ENCODE measurements at places on chromosomes 13 and 19.
A peak's percentile ranks its signal among the peaks of the same experiment; 100 is the strongest.

DNA sequence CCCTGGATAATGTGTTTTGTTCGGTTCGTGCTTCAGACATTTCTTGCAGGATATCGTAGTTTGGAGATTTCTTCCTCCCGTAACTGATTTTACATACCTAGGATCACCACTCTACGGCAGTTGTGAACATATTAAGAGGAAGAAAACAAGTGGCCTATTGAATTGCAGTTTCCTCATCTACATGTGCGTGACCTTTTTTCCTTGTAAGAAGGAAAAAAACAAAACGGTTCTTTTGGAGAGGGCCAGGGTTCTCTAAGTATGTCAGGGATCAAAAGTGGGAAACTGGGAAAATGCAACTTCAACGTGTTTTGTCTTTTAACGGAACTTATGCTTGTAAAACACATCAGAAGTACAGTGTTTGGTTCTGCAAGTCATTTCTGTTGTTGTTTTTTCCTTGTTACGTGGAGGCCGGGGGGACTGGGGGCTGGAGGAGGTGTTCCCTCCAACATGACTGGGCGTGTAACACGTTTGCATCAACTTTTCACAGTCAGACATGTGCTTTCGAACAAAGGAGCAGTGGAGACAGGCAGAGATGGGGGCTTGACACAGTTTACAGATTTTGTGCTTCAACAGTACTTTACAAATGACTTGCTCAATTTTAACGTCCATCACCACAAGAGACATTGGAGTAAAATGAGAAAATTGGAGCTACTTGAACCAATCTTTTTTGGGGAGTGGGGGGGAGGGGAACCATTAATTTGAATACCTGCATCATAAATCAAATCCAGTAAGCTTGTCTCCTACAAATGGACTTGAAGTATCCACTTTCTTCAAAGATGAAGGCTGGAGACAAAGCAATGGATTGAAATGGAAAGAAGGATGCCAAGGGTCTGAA, 3.8 kb downstream of the ZC3H4 start:
- DNase-seq = no peak

DNA sequence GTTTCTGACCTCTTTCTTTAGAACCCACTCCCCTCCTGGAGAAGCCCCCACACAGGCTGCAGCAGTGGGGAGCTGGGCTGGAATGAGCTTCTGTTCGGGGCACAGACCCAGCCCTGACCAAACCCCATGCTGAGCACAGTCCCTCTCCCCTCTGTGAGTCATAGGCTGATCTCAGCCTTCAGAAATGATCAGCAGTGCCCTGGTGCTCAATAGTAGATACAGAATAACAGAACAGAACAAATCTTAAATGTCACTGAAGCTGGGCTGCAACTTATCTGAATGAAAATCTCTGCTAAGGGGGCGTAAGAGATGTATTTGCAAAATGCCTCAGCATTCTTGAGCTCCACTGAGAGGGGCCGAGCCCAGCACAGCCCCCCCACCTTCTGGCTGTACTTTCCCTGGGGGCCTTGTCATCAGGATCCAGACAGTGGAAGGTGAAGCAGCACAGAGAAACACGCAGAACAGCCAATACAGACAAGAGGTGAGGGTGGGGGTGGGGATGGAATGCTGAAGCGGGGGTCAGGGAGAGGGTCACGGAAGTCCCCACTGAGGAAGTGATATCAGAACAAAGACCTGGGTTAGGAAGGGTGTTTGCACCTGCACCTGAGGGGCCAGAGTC, 9.9 kb downstream of the ZNF665 start:
- DNase-seq = no peak

- no peak for DNase-seq
These were observed 40.2 kb downstream of the UBL3 start for GRCh38 chr13:29810145-29810742.

DNA sequence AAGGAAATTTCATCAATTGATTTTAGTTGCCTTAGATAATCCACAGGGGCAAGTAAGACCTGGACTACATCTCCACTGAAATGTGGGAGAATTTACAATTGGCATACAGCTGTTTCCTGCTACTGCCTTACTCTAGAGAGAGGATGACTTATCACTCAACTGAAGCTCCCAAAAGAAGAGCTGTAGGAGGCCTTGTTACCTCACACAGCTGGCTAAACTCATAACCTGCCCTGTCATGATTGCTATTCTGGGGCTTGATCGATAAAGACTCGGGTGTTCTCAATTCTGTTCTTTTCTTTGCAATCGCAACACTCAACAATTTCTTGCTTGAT, 1396.4 kb downstream of the EFNB2 start:
- DNase-seq = peak; percentile 2

GRCh38 chr13:105365831-105366230, 1169.6 kb downstream of the EFNB2 start:
- no peak for DNase-seq

GRCh38 chr19:11378319-11379189, 4.1 kb downstream of the SWSAP1 start:
- no peak for DNase-seq

DNA sequence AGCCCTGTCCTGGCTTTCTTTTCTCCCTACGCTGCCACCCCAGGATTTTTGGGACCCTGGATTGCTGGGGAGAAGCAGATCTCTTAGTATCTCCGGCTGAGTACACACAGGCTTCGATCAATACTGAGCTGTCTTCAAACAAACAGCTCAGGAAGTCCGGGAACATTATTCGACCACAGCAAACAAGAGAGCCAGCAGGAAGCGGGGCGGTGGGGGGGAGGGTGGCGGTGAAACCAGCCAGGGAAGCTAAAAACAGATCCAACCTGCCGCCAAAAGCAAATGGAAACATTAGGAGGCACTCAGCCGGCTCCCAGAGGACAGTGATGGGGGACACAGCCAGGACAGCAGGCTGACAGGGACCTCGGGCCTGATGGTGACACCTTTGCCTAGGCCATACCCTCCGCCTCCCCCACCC, 12.2 kb upstream of the BCAM start:
- no peak for DNase-seq

DNA sequence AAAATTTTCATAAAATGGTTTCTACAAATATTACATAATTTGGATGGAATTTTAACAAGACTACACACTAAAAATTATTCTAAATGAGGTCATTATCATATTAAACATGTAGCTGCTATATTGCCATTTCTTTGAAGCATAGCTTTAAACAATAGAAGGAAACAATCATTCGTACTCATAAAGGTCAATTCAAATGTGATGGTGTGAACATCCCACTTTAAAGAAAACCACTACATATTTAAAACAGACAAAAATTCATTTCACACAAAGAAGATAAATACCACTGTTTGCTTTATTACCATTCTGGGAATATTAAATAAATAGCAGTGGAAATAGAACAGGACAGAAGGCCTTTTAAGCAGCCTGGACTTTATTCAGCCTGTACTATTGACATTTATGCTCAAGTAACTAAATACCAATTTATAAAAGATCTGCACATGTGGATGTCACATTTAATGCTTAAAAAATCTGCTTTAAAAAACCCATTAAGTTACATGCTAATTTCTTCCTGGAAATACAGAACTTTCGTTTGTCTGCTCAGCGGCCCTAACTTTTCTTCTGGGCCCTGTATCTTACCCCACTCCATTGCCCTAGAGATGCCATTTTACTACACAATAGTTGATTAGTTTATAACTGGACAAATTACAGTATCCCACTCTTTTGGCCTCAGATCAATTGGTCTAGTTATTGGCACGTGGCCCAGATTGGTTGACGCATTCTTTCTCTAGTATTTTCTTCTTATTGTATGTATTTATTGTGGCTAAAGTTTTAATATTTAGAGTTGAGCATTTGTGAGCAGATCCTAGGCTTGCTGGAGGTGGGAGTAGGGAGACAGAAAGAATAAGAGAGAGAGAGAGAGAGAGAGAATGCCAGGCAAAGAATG, 215.1 kb upstream of the SPRY2 start:
- no peak for DNase-seq

DNA sequence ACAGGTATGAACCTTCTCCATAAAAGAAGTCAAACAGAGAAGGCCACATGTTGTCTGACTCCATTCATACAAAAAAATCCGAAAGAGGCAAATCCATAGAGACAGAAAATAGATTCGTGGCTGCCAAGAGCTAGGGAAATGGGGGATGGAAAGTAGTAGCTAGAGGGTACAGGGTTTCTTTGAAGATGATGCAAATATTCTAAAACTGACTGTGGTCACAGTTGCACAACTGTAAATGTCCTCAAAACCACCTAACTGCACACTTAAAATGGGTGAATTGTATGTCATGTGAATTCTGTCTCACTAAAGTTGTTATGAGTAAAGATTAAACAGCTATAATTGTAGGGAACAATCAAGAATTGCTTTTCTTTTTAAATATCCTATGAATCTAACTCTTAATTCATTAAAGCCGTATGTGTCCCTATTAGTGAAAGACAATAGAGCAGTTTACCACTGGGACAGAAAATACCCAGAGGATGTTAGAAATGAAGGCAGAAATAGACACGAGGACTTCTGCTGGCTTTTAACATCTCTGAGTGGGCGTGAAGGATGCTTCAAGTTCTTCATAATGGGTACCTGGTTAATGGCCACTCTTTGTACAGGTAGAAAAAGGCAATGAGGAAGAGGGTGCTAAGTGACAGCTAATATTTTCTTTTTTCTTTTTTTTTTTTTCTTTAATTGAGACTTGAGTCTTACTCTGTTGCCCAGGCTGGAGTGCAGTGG, 21.2 kb downstream of the INSR start:
- no peak for DNase-seq

- peak; percentile 80 for DNase-seq
These were observed 10.5 kb upstream of the B3GNT3 start for GRCh38 chr19:17784201-17785008.

DNA sequence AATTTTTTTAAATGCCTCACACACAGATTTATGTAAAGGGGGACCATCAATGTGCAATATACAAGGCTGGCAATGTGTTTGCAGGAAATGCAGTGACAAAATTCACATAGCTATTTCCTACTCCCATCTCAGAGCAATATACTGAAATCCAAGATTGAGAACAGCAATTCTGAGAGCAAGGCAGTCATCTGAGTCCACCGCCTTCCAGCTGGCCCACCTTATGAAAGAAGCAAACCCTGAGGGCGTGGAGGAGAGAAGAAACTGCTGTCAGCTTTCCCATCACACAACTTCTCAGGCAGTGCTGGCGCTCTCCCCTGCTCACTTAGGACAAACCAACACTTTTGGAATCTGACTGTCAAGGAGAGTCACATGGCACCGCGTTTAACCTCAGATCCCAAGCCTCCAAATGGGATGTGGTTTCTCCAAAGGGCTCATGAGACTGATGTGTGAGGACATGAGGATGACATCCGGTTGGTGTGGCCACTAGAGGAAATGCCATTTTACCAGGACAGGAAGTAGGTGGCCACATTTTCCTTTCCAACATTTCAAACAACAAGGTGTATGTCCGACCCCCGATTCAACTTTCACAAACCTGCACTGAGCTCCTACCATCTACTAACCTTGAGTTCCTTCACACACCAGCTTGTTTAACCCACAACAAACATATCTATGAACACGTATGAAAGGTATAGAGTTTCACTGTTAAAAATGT, 3.7 kb upstream of the DOCK9 start:
- DNase-seq = no peak

DNA sequence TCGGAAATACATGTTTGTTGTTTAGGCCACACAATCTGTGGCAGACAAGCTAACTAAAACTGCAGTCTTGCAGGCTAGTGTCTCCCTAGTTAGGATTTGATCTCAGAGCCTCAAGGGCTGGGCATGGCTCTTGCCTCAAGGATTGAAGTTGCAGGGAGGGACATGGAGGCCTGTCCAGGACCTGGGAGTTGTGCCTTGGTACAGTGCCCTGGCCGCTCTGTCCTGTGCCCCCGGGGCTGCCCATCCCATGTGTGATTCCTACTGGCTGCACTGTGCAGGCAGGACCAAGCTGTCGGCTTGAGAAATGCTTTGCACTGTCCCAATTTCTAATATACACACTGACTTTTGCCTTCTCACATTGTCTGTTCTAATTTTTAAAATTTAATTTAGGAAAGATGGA, 7.5 kb upstream of the ZNF256 start:
- no peak for DNase-seq

GRCh38 chr13:31035185-31035965, 102.9 kb downstream of the TEX26 start:
- no peak for DNase-seq

- no peak for DNase-seq
These were observed 46.4 kb upstream of the SHKBP1 start for GRCh38 chr19:40530091-40530901.

- no peak for DNase-seq
These were observed 651 bp downstream of the SERPINE3 start for GRCh38 chr13:51339952-51340732.

- DNase-seq = no peak
These were observed 13.7 kb upstream of the FARP1 start for GRCh38 chr13:98129059-98129746.

DNA sequence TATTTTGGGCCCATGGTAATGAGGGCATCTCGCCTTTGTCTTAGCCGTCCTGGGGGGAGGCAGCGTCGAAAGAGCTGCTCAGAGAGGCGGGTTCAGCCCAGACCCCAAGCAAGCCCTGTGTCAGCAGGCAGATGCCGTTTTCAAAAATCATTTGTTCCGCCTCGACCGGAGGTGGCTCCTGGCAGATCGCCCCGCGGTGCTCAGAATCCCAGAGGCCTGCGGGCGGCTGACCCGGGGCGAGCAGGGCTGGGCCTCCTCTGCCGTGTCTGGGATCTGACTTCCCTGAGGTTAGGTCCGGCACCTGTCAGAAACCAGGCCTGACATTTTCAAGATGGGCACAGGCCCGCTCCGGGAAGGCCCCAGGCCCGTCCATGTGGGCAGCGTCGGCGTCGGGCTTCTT, 36.1 kb downstream of the CRTC1 start:
- no peak for DNase-seq

GRCh38 chr13:21109168-21109567, 47.8 kb upstream of the LATS2 start:
- no peak for DNase-seq

DNA sequence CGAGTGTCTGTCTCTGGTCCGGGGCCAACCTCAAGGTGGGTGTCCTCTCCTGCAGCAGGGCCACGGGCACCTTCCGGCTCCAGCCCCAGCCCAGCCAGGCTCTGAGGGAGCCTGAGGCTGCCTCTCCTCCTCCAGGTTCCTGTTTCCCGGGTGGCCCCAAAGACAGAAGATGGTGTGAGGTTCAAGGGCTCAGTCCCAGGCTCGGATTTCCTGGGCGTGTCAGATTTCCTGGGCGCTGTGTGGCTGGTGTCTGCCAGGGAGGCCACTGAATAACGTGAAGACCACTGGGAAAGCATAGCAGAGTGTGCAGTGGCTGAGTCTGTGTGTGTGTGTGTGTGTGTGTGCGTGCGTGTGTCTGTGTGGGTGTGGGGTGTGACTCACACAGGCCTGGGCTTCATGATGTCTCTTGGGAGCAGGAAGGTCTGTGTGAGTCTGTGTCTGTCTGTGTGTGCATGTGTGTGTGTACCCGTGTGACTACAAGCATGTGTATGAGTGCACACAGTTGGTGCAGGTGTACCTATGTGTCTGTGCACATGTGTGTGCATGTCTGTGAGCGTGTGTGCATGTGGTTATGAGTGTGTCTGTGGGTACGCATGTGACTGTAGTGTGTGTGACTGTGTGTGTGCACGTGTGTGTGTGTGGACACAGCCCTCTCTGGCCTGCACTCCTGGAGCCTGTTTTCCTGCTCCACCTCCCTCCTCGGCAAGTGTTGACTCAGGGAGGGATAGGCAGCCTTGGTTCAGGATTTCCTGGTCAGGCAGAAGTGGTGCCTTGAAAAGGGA, 28.3 kb downstream of the CEBPA start:
- DNase-seq = no peak

- peak; percentile 56 for DNase-seq
These were observed at the start of gene FLT3 for GRCh38 chr13:28100150-28101121. TSS of gene FLT3 (minus strand) at chr13:28100576. CDS start at chr13:28100510, 66 bp downstream.

Measured in GM12891 (cell line).